ENCODE measurements at places on chromosomes 2 and 18. TPM values are rescaled to one million over a fixed set of nuclear protein-coding genes. Genes with fewer than 3 reads are reported as not detected.

PPM1B gene
- total RNA-seq: 64.7 TPM

MOB1A gene
- 52.6 TPM for total RNA-seq

CEBPZOS gene
- 24.5 TPM for total RNA-seq

UGT1A3 gene
- total RNA-seq: not detected

SETBP1 gene
- 52.3 TPM for total RNA-seq

C18orf63 gene
- total RNA-seq: not detected

PLEKHM3 gene
- 50.7 TPM for total RNA-seq

CD8B gene
- not detected for total RNA-seq

SGPP2 gene
- 1.2 TPM for total RNA-seq

DSC1 gene
- total RNA-seq: not detected

FBXO11 gene
- 192 TPM for total RNA-seq

UCN gene
- total RNA-seq: 1.1 TPM

CROCC2 gene
- under 0.01 TPM for total RNA-seq

KCNF1 gene
- 13.3 TPM for total RNA-seq

ITGA6 gene
- total RNA-seq: 32.6 TPM

RAB6D gene
- 0.62 TPM for total RNA-seq

UNC80 gene
- 12.3 TPM for total RNA-seq

GALR1 gene
- 0.16 TPM for total RNA-seq

DCC gene
- total RNA-seq: 13.6 TPM

RESP18 gene
- not detected for total RNA-seq

VSNL1 gene
- 23.1 TPM for total RNA-seq

SCN9A gene
- total RNA-seq: 121 TPM

TRMT61B gene
- total RNA-seq: 42.0 TPM

POTEC gene
- not detected for total RNA-seq

REG3A gene
- not detected for total RNA-seq

CGREF1 gene
- 17.3 TPM for total RNA-seq

UGT1A8 gene
- not detected for total RNA-seq

BBS5 gene
- total RNA-seq: 20.0 TPM

MROH2A gene
- total RNA-seq: not detected

NDUFAF7 gene
- total RNA-seq: 36.2 TPM

ERICH2 gene
- not detected for total RNA-seq

MCFD2 gene
- 52.9 TPM for total RNA-seq

UGT1A4 gene
- not detected for total RNA-seq

RFX8 gene
- total RNA-seq: 0.47 TPM

LYPD1 gene
- 17.8 TPM for total RNA-seq

TRIB2 gene
- 122 TPM for total RNA-seq

SIX3 gene
- total RNA-seq: not detected

ANTXR1 gene
- 9.8 TPM for total RNA-seq

LHCGR gene
- 0.16 TPM for total RNA-seq

NT5DC4 gene
- total RNA-seq: not detected

KYNU gene
- total RNA-seq: 0.16 TPM

DYNAP gene
- total RNA-seq: not detected

BCL2 gene
- 30.6 TPM for total RNA-seq
